ENCODE measurements at places on chromosomes 4 and X.

DNA sequence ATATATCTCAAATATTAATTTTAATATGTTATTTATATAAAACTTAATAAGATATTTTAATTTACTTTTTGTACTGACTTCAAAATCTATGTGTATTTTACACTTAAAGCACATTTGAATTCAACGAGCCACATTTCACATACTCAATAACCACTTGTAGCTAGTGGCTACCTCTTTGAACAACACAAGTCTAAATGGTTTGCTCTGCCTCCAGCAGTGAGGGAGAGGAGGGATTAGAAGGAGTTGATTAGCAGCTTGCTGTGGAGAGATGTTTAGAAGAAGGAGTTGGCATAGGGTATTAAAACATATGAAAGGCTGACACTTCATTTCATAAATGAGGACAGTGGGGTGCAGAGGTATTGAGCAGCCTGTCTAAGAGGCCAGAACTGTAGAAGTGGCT lies 124.0 kb downstream of the ARHGAP24 start:
- no peak for DNase-seq

DNA sequence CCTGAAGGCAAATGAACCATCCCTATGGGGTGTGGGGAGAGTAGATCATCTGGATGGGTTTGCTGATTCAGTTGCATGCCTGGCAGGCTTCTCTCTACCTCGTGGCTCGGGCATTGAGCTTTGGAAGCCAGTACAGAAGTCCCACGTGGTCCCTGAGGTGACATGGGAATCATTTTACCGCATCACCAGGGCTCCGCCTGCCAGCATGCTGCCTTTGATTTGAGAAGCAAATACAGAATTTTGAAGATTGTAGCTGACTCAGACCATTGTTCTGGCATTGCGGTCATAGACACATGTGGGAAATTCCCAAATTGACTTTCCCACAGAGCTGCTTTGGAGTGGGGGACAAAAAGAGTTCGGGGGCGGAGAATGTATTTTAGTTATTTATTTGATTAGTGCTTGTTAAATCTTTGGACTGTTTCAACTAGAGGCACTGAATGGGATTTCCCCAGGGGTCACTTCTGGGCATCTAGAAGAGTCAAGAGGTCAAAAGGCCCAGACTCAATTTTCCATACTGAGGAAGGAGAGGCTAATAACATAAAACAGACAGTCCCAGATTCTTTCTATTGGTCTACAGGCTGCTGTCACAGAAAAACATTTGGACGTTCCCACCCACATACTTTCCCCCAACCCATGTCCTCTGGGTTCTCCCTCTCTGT lies 79.3 kb downstream of the NHSL2 start:
- no peak for DNase-seq

GRCh38 chr4:150078579-150079080 lies 385 bp downstream of the DCLK2 start:
- DNase-seq: no peak

DNA sequence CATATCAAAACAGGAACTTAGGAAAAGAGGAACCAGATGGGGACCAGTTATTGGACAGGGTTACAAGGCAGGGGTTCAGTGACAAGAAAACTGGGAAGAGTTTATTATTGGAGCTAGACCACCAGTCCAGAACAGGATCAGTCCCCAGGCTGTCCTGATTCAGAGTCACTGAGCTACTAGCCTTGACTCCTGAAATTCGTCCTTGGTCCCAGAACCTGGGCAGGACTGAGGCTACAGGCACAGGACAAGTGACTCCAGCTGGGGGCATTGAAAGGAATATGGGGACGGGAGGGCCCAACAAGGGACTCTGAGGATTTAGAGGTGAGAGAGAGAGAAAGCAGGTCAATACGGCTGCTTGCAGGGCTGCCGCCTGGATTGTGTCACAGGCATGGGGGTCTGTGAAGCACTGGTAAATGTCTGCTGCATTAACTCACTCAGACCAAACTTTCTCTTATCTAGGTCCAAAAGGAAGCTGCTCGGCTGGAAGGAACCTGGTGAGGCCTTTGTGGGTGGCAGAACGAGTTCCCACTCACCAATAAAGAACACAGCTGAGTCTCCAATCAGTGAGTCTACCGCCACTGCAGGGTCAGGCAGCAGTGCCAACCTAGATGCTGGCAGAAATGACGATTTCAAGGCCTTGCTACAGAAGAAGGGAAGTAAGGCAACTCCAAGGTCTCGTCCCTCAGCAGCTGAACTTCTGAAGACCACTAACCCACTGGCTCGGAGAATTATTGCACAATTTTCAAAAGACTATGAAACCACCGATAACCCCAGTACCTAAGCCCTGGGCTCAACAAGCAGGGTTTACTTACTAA lies 11.3 kb upstream of the RTL5 start:
- no peak for DNase-seq

DNA sequence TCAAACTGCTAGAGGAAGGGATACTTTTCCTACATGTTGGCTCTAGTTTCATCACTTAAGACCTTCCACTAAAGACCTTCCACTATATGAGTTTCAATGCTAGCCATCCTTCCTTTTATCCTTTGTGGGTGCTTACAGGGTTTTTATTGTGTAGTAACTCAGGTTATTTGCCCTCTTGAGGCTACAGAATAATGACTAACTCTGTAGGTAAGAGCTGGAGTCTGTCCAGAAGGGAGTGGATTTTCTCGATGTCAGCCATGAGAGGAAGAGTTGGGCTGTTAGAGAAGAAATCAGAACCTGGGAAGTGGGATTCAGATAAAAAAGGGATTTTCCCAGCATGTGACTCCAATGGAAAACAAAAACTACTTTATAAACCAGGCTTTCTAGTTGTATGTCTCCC lies 27.5 kb upstream of the HERC5 start:
- DNase-seq: no peak

GRCh38 chr4:73822389-73822788 lies 14.1 kb upstream of the CXCL6 start:
- no peak for DNase-seq

- no peak for DNase-seq
Observed at GRCh38 chr4:98406819-98407218, 145.6 kb downstream of the RAP1GDS1 start.

GRCh38 chr4:184376126-184376838 lies 98.1 kb downstream of the IRF2 start:
- no peak for DNase-seq

- no peak for DNase-seq
Observed at GRCh38 chrX:120015145-120016067, 62.1 kb downstream of the RHOXF2B start.

DNA sequence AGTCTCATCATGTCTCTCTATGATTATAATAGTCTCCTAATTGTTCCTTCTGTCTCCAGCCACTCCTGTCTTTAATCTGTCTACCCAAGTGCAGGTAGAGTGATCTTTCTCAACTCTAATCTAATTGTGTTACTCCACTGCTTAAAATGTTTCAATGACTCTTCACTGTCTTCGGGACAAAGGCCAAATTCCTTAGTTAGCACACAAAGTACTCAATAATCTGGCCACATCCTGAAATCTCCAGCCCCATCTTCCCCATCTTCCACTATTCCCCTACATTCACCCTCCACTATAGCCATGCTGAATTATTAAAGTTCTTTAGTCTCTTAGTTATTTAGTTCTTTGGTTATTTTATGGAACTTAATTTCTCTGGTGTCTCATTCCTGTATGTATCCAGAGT lies 353.3 kb downstream of the OPHN1 start:
- no peak for DNase-seq

DNA sequence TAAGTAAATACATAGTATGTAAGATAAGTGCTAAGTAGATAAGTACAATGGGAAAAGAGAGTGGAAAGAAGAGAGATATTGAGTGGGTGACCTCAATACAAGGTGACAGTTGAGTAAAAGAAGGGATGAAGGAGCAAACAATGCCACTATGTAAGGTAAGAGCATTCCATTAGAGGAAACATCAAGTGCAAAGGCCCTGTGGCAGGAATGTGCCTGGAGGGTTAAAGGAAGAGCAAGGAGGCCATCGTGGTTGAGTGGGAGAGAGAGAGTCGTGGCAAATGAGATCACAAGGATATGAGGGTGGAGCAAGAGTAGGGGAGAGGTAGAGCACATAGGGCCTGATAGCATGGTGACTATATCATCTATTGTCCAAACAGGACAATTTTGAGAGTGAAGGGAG lies 13.4 kb downstream of the EDNRA start:
- no peak for DNase-seq

DNA sequence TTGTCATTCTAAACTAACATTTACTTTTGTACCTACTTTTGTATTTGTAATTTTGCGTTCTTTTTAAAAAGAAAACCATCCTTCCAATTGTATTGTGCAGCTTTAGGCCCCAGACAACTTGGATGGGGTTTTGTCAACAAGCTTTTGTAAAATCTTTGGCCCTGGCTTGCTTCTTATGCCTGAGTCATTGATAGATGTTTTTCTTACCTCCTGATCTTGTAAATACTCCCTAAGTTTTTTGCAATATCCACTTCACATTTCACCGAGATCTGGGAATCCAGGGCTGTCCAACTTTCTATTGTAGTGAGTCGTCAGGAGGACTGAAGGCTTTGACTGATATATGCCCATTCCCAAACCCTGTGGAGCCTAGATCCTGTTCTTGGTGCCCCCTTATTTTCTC lies 126.9 kb upstream of the GUCY1A1 start:
- no peak for DNase-seq

DNA sequence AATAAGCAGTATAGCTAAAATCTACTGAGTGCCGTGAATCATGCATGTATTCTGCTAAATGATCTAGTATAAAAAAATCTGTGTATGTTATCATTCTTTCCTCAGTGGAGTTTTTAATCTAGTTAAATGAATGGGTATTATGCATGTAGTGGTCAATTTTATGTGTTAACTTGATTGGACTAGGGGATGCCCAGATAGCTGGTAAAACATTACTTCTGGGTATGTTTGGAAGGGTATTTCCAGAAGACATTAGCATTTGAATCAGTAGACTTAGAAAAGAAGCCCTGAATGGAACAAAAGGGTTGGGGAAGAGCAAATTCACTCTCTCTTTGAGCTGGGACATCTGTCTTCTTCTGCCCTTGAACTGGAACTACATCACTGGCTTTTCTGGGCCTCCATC lies 34.5 kb upstream of the SPRY1 start:
- DNase-seq: no peak

DNA sequence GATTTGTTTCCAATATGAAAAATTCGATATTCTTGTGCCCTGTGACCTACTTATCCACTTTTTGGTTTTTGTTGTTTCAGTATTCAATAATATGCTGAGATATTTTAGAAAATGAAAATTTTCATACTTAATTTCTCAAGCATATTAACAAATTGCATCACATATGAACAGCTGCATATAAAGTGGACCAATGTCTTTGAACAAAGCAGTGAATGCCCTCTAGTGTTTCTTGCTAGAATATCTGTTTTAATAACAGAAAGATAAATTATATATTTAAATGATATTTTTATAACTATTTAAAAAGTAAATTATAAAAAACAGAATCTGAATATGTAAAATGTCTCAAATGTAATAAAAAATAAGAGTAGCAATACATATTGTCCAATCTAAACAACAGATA lies 31.7 kb upstream of the INTU start:
- no peak for DNase-seq

GRCh38 chr4:148118633-148119032 lies 323.6 kb downstream of the NR3C2 start:
- no peak for DNase-seq

- DNase-seq: no peak
Observed at GRCh38 chr4:41504167-41504818, 33.7 kb upstream of the LIMCH1 start.

GRCh38 chr4:145609481-145610427 lies 9.4 kb upstream of the MMAA start:
- peak; percentile 44 for DNase-seq

- DNase-seq: no peak
Observed at GRCh38 chr4:174135936-174136406, 147.5 kb downstream of the FBXO8 start.

DNA sequence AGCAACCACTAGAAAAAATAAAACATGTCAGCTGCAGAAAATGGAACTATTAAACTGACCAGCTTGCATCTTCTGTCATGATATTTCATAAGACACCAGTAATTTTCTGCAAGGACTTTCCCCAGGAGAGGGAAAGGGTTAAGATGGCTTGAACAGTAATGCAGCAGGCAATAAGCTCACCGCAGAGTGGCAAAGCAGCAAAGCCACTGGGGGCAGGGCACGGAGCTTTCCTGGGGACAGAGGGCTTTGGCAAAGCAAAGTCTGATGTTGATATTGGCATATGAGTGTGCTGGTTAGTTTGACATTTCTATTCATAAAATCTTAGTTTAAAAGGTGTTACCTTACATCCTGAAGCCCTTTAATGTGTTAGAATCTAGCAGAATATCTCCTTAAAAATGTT lies 55.1 kb upstream of the NAP1L5 start:
- DNase-seq: no peak

GRCh38 chr4:2756691-2757350 lies 685 bp upstream of the TNIP2 start:
- DNase-seq: no peak

- DNase-seq: peak; percentile 1
Observed at GRCh38 chr4:75555294-75556164, at the start of gene ODAPH. Gene ODAPH (plus strand): TSS chr4:75556066. CDS start chr4:75556083, 17 bp downstream.

GRCh38 chrX:102517326-102517725 lies 787 bp upstream of the TMSB15A start:
- no peak for DNase-seq

DNA sequence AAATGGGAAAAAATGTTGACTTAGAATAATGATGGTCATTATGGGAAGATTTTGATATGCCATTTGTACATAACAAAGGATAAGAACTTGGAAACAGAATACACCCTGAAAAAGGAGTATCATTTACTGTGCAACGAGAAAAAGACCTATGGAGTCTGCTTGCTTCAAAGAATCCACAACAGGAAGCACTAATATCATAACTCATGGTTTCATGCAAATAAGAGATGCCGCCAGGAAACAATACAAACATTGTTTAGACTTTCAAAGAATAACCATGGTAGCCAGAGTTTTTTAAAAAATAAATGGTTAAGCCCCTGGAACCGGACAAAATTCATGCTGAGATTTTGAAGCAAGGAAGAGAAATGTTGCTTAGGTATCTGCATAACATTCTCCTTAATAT lies 139.9 kb upstream of the ETNPPL start:
- no peak for DNase-seq

GRCh38 chr4:14143892-14144291 lies 516.4 kb upstream of the BOD1L1 start:
- DNase-seq: no peak

Data from stimulated activated CD8-positive, alpha-beta memory T cell treated with anti-CD3 and anti-CD28 coated beads, Interleukin-15, amount 100 ng/mL, for 4 hours (primary cell).